ENCODE measurements at places on chromosomes 11 and 22.

- no peak for ATAC-seq
Observed at GRCh38 chr11:17531636-17532113, 12.5 kb downstream of the USH1C start.

GRCh38 chr11:59801981-59802638 is 8.5 kb downstream of the MRPL16 start:
- no peak for ATAC-seq

DNA sequence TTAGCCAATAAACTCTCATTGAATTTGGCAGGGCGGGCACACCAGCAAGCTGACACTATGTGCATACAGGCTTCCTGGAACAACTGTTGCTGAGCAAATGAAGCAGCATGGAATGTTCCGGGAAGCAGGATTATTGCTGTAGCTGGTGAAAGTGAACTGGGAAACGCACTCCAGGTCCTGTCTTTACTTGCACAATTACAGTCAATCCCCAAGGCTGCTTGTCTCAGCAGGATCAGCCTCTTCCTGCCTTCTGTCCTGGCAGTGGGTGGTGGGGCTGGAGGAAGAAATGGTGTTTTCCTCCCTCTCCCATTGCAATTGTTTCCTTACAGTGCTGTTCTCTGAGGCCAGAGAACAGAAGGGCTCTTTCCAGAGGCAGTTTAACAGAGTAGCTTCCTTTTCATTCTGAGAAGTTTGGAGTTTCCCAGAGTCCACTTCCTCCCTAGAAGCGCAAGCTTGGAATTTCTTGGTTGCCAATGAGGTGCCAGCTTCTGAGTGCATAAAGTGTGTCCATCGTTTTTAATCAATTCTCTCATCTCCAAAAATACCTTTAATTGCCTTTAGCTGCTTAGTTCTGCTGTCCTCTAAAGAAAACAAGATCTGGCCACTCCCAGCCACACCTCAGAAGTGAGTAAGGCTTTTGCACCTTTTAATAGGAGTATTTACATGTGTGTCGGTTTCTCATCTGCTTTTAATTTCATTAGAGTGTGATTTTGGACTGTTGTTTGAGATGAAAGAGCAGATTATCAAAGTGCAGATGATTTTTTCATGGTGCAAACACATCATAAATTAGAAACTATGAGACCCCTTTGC is 19.9 kb downstream of the CD44 start:
- ATAC-seq, result no peak

GRCh38 chr22:30289141-30289979 is at the start of gene CASTOR1:
CASTOR1 (minus strand) TSS chr22:30289505; CDS start chr22:30289497, 8 bp downstream.
- ATAC-seq, result peak; percentile 85

GRCh38 chr11:46520971-46521745 is 72.7 kb downstream of the AMBRA1 start:
- ATAC-seq, result no peak

- no peak for ATAC-seq
Observed at GRCh38 chr22:44592824-44593148, 94.8 kb upstream of the RTL6 start.

GRCh38 chr22:21076912-21077625 is 31.3 kb downstream of the LRRC74B start:
- ATAC-seq, result no peak

GRCh38 chr11:129021295-129021694 is 78.6 kb upstream of the TP53AIP1 start:
- ATAC-seq, result no peak

DNA sequence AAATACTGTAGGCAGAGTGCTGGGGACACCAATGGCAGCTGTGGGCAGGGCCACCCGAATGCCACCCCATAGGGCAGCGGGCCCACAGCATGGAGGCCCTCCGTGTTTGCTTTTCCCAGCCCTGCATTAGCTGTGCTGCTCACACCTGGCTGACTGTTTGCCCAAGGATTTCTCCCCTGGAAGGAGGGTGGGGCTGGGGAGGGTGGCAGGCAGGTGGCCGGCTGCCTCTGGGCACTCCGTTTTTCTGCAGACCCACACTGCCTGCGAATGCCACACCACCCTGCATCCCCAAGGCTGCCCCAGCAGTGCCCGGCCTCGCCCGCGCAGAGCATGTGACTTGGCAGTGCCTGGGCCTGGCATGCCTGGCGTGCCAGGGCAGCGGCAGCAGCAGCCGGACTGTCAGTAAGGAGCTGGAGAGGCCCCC is 19.6 kb downstream of the DAGLA start:
- ATAC-seq, result no peak

DNA sequence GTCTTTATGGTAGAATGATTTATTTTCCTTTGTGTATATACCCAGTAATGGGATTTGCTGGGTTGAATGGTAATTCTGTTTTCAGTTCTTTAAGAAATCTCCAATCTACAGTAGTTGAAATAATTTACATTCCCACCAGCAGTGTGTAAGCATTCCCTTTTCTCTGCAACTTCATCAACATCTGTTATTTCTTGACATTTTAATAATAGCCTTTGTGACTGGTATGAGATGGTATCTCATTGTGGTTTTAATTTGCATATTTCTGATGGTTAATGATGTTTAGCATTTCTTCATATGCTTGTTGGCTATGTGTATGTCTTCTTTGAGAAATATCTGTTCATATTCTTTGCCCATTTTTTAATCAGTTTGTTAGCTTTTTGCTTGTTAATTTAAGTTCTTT is 901.2 kb downstream of the METTL15 start:
- no peak for ATAC-seq

- ATAC-seq, result no peak
Observed at GRCh38 chr11:76768909-76769560, 14.1 kb upstream of the TSKU start.

- ATAC-seq, result no peak
Observed at GRCh38 chr11:69280994-69281393, 13.0 kb upstream of the MYEOV start.

DNA sequence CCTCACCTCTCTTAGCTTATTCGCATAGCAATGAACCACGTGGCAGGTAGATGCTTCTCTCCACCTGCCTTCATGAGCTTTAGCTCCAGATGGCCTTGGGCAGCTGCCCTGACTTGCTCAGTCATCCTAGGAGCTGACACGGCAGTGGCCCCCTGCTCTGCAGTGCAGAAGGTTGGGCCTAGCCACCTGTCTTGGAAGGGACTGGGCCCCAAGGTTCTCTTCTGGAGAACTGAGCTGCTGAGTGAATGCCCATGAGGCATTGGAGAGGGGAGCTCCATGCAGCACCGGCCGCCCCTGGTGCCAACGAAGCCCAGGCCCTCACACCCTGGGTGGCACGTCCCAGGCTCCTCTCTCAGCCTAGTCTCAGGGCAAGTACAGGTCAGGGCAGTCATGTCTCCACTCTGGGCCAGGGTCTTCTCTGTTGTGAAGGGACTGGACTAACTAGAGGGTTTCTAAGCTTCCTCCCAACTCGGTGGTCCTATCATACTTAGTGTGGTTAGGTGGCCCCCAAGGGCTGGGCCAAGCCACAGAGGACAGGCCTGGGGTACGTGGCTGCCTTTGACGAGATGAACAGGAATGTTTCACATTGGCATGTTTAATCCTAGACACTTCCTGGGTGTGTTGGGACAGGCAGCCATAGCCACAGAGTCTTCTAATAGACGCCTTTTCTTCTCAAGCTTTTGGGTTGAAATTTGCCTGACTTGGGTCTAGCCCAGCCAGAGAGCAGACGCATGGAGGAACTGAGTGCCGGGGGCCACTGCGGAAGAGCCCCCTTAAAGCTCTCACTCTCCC is 47.9 kb downstream of the ALX4 start:
- ATAC-seq, result no peak

GRCh38 chr22:46162285-46162684 is 12.0 kb downstream of the PPARA start:
- ATAC-seq, result no peak

DNA sequence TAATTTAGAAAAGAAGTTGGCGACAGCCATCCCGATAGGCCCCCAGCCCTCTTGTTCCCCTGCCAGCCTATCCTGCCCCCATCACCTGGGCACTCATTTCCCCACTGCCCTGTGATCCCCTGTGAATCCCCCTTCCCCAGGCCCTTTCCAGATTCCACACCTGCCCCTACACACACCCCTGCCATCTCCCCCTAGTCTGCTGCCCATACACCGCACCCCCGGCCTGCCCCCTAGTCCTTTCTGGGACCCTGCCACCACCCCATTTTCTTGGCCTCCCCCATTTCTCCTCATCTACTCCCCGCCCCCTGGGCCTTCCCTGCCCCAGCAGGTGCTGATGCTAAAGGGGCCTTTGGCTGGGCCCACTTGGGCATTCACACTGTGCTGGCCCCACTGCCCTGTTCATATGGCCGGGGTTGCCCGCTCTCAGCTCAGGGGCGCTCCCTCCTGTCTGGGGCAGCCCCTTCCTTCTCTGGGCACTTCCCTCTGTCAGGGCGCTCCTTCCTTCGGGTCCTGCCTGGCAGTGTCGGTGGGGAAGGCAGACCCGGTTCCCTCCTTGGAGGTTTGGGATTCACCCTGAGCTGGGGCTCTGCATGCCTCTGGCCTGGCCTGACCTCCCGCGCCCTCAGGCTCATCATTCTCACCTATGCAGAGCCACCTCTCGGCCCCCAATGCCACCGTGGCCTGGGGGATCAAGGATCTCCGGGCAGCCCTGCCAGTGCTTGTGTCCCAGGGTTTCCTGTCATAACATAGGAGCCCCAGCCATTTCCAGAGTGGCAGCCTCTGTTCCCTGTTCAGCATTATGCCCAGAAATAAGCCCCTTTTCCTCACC is 108.2 kb downstream of the BCR start:
- ATAC-seq, result no peak

- ATAC-seq, result no peak
Observed at GRCh38 chr11:12182676-12183541, 72.5 kb downstream of the MICAL2 start.

GRCh38 chr11:76735841-76736240 is 47.3 kb upstream of the TSKU start:
- no peak for ATAC-seq

- no peak for ATAC-seq
Observed at GRCh38 chr11:101336155-101336554, 206.5 kb upstream of the PGR start.

GRCh38 chr11:45535033-45535432 is 130.4 kb downstream of the CHST1 start:
- no peak for ATAC-seq

GRCh38 chr11:637593-638521 is 788 bp downstream of the DRD4 start:
- no peak for ATAC-seq

DNA sequence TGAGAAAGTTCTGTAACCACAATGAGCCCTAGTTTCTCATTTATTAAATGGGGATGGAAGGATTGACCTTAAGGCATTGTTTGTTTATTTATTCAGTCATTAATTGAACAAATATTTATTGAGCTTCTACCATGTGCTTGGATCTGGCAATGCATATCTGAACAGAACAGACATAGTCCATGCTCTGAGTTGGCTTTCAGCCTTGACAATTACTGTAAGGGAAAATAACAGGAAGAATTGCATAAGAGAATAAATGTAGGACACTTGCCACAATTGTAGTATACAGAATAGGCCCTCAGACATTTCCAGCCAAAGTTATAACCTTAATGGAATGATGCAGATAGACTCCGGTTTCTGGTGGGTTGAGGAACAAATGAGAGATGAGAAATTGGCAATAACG is 160.5 kb upstream of the TTC12 start:
- ATAC-seq, result no peak

GRCh38 chr22:50531962-50532674 is 2.3 kb upstream of the TYMP start:
- ATAC-seq, result no peak

GRCh38 chr11:16891165-16891564 is 123.0 kb downstream of the PLEKHA7 start:
- no peak for ATAC-seq

DNA sequence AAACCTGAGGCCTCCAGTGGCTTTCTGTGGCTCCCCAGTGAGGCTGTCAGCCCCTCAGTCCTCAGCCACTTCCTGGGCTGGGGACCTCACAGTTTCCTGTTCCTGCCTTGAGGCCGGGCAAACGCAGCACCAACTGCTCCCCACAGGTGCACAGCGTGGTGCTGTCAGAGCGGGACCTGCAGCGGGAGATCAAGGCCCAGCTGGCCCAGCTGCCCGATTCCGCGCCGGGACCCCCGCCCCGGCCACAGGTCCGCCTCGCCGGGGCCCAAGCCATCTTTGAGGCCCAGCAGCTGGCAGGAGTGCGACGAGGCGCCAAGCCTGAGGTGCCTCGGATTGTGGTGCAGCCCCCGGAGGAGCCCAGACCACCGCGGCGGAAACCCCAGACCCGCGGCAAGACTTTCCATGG is 5.4 kb downstream of the TBC1D10C start:
- ATAC-seq, result peak; percentile 67

Data from activated CD4-positive, CD25-positive, alpha-beta regulatory T cell treated with anti-CD3 and anti-CD28 coated beads, Interleukin-2, amount 50 U/mL, for 24 hours (primary cell).